ENCODE measurements at places on chromosomes 11 and 22. TPM values are rescaled to one million over a fixed set of nuclear protein-coding genes. Genes with fewer than 3 reads are reported as not detected.

DNA sequence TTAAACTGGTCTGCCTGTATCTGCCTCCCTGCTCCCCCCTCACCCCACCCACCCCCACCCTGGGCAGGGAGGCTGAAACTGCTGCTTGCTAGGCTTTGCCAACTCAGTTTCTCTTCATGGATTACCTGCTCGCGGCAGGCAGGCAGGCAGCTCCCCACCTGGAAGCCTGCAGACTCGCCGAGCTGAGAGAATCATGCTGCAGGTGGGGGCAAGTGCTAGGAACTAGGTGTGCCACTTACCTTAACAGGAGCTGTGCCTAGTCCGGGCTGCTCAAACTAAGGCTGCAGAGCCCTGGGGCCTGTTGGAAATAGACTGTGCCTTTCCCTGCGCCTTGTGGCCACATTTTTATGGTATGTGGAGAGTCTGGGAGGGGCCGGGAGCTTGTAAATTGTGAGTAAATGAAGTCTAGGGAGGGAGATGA lies 30.3 kb downstream of the MARK2 start:
- no peak for DNase-seq

The BIK gene
- total RNA-seq: 28.5 TPM

DNA sequence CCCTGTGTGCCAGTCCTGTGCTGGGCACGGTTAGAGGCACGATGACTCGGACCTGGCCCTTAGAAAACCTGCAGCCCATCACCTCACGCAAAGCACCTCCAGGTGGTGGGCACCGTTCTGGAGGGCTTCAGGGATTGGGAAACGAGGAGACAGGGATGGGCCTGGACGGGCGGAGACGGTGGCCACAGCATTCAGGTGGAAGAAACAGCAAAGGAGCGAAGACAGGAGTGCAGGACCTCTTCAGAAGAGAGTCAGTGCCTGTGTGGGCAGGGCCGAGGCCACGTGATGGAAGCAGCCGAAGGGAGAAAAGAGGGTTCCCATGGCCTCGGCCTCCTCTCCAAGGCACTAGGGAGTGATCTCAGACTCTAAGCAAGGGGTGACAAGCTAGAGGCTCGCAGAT lies 8.1 kb upstream of the SLC22A12 start:
- DNase-seq: no peak

The AIFM3 gene
- 1.5 TPM for total RNA-seq

DNA sequence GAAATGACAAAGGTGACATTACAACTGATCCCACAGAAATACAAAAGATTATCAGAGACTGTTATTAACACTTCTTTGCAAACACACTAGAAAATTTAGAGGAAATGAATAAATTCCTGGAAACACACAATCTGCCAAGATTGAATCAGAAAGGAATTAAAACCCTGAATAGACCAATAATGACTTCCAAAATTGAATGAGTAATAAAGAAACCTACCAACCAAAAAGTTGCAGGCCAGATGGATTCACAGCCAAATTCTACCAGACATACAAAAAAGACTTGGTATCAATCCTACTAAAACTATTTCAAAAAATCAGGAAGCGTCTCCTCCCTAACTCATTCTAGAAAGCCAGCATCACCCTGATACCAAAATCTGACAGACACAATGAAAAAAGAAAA lies 17.2 kb downstream of the RAB38 start:
- no peak for DNase-seq

- no peak for DNase-seq
Measured at GRCh38 chr11:64086258-64087123, 50.8 kb downstream of the FLRT1 start.

- no peak for DNase-seq
Measured at GRCh38 chr11:72234920-72235319, 9.1 kb downstream of the PHOX2A start.

DNA sequence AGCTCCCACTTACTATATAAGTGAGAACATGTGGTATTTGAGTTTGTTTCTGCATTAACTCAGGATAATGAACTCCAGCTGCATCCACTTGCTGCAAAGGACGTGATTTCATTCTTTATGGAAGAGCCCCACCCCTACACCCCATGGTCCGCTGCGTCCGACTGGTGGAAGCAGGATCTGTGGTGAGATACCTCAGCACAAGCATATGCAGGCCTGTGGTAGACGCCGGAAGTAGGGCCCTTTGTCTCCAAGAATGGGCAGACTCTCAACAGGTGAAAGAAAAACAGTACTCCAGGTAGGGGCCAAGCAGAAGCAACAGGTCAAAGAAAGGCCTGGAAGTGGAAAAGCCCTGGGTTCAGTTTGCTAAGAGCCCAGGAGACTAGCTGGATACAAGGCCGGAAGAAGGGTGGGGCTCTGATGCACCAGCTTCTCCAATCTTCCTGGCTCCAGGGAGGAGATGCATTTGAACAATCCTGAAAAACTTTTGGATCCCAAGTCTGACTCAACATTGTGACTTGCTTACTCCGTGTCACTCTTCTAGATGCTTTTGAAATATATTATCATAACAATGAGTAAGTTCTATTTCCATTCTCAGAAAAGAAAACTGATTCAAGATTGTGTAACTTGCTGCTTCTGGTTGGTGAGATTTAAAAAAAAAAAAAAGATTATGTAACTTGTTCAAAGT lies 30.4 kb downstream of the NEAT1 start:
- DNase-seq: no peak

GRCh38 chr11:120303004-120303637 lies 22.0 kb upstream of the TLCD5 start:
- no peak for DNase-seq

GRCh38 chr22:44385781-44386180 lies 73.0 kb upstream of the SHISAL1 start:
- DNase-seq: no peak

DNA sequence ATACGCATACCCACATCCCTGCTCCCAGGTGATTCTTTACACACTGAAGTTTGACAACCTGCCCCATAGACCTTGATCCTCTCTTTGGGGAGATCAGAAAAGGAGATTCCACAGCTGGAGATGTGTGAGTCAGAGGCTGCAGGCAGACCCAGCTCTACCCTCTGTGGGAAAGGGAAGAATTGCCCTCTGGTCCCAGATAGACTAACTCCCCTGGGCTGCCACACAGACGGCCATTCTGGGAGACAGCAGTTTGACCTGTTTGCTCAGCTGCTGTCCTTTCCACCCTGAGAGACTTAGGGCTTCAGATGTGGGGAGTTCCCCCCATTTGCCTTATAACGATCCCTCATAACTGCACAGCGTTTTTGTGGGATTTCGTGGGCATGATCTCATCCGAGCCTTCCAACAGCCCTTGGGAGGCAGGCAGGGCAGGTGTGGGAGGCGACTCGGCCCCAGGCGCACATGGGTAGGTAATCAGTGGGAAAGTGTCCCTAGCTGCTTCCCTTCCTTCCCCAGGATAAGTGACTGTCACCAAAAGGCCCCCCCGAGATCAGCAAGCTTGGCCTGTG lies 14.1 kb downstream of the FAM83F start:
- peak; percentile 21 for DNase-seq

GRCh38 chr11:125166764-125167291 lies 2.3 kb downstream of the PKNOX2 start:
- DNase-seq: no peak

The ASRGL1 gene
- 20.3 TPM for total RNA-seq

The ALG12 gene
- 26.2 TPM for total RNA-seq

- no peak for DNase-seq
Measured at GRCh38 chr22:38271927-38272372, 860 bp downstream of the TMEM184B start.

DNA sequence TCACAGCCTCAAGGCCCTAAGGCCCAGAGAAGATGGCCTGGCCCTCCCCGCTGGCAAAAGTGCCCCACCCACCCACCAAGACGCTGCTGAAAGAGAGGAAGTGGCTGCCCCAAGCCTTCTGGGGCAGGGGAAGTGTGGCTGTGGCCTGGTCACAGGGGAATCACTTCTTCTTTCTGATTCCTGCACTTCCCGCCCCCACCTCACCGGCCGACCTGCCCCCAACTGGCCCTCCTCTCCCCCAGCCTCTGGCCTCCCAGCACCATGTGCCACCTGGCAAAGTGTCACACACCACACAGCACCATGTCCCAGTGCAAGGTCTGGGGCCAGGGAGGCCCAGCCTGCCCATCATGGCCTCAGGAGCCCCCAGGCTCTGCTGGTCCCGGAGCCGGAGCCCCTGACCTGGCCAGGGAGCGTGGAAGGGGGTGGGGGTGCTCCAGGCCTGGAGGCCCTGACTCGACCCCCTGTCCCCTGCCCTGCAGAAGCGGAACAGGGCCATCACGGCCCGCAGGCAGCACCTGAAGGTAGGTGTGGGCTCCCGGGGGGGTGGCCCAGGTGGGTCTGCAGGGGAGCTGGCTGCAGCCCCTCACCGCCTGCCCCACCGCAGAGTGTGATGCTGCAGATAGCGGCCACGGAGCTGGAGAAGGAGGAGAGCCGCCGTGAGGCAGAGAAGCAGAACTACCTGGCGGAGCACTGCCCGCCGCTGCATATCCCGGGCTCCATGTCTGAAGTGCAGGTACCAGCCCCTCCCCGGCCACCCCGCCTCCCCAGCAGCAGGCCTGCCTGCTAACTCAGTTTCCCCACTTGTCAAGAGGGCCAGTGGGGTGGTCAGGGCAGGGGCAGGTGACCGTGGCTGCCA lies 1.4 kb downstream of the TNNI2 start:
- DNase-seq: no peak

DNA sequence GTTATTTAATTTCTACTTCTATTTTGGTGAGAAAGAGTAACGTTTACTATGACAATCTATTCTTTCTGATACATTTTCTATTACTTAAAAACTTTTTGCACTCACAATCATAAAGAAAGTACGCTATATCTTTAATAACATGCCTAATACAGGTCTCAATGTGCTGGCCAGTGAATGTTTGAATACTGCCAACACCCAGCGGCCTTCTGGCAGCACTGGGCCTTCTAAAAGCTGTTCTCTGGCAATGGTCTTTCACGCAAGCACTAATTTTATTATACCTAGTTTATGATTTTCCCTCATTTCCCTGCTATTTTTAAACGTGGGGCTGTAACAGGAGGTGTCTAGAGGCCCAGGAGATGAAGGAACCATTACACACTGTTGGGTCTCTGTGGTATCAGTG lies 349.8 kb upstream of the PITPNB start:
- no peak for DNase-seq

DNA sequence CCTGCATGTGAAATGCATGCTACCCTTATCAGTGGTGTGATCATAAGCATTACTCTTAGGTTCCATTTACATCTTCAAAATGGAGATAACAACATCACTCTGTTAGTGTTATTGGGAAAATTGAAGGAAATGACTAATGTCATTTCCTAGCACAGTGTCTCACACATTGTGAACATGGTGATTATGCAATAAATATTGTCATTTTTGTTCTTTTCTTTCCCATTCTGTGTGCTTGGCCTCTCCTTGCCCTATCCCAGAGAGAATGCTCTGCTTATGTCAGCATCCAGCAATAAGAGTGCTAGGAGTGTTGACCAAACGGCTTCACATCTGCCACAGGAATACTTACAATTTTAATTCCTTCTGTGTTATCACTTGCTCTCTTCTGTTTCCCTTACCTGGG lies 1024.1 kb upstream of the CCDC90B start:
- no peak for DNase-seq

The MRGPRX3 gene
- not detected for total RNA-seq

The OR51B4 gene
- not detected for total RNA-seq

- DNase-seq: no peak
Measured at GRCh38 chr22:26702906-26703830, 45.8 kb downstream of the MIAT start.

GRCh38 chr11:120539667-120540369 lies 28.3 kb downstream of the GRIK4 start:
- peak; percentile 48 for DNase-seq

The IGF2 gene
- total RNA-seq: 8.7 TPM

GRCh38 chr11:33262011-33262645 lies 4.9 kb downstream of the HIPK3 start:
- no peak for DNase-seq

DNA sequence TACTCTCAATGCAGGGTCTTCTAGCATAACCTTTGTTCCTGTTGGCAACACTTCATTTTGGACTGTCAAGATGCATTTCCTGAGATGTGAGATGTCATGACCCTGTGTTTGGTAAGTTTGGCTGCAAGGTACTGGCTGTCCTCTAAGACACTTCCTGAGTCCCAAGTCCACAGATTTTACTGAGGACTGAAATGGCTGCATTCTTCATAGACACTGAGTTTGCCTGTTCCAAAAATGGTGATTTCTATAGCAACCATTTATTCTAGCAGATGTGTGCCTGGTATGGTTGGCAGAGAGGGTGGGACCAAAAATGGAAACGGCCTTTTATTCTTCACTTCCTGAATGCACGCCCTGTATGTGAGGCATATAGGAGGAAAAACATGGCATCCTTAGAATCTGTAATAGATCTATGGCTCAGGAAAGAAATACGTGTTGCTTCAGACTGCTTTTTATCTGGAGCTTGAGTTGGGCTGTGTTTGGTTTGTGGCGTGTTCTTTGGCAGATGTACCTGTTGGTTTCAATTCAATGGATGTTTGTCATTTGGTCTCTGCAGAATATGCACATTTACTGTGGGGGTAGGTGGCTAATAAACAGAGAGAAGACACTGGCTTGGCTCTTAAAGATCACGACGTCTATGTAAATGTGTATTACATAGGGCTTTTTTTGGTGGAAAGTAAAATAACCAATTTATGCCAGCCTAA lies 62.4 kb downstream of the ZBTB16 start:
- no peak for DNase-seq

GRCh38 chr22:27612115-27612514 lies 189.4 kb downstream of the MN1 start:
- DNase-seq: no peak

- no peak for DNase-seq
Measured at GRCh38 chr22:26597026-26597425, 7.1 kb upstream of the TPST2 start.

DNA sequence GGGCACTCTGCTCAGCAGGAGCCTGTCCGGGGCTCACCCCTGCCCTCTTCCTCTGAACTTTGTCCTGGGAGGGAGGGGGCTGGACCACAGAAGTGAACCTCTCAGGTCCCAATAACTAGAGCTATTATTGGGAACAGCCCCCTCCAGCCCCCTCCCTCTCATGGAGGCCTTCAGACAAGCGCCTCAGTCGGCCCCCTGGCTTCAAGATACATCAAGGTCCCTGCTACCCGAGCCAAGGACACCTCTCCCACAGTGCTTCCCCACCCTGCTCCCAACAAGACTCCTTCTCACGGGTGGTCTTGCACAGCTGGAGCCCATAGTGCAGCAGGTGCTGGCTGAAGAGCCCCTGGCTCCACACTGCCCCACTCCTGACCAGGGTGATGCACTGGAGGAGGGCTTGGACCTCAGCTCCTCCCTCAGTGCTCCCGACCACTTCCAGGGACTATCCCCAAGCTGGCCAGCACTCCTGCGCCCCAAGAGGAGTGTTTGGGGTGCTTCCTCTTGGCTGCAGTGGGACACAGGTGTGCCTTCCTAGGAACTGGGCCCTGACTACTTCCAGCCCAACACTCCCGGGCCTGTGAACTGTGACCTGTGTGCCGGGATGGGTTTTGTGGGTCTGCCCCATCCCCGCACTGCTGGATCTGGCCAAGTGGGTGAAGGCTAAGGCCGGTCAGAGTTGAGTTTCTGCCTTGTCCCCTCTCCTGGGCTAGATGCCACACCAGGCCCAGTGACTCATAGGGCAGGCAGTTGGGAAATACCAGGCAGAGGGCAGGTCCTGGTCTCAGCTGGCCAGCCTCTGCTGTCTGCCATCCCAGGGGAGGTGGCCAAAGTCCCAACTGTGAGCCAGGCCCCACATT lies 2.2 kb downstream of the PNPLA2 start:
- no peak for DNase-seq

Data from kidney epithelial cell (primary cell).